Activated naive CD8-positive, alpha-beta T cell treated with anti-CD3 and anti-CD28 coated beads for 36 hours (primary cell): ENCODE measurements at places on chromosomes 7 and 10. TPM values are rescaled to one million over a fixed set of nuclear protein-coding genes. Genes with fewer than 3 reads are reported as not detected.

Gene GIMAP5
- total RNA-seq = 48.2 TPM

- no peak for DNase-seq
Observed at GRCh38 chr10:113965077-113965476, 78.6 kb upstream of the ADRB1 start.

DNA sequence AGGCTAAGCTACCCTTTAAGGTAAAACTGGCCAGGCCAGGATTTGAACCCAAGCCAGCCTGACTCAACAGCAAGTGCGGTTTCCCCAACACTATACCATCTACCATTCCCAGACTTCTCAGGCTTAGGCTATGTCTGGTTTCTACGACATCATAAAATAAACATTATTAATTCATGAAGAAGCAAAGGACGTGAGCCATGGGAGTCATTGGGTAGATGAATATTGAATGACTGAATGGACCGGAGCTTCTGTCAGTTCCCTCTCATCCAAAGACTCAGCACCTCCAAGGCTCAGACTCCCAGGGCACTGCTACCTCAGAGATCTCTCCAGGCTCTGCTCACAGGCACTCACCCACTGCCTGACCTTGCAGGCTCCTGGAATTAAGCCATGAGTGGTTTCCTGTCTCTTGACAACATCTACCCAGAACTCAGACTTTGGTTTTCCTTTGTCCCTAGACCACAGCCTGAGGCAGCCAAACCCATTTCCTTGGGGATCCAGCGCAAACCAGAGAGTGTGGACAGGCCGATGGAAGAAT lies 64.6 kb upstream of the STEAP1B start:
- DNase-seq = no peak

Gene CAMK1D
- 15.4 TPM for total RNA-seq
